Lung microvascular endothelial cell (primary cell): ENCODE measurements at places on chromosomes 3 and 15. TPM values are rescaled to one million over a fixed set of nuclear protein-coding genes. Genes with fewer than 3 reads are reported as not detected.

DNA sequence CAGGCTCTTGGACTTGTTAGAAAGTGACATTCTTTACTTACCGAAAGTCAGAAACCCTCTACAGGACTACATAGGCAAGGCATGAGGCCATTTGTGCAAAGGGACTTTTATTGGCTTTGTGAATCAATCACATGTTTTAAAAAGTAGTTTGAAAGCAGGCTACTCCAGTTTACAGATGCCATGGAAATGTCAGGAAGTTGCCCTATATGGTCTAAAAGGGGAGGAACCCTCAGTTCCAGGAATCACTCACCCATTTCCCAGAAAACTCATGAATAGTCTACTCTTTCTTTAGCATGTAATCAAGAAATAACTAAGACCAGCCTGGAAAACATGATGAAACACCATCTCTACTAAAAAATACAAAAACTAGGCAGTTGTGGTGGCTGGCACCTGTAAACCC is 51.0 kb upstream of the MKRN3 start:
- no peak for DNase-seq

DNA sequence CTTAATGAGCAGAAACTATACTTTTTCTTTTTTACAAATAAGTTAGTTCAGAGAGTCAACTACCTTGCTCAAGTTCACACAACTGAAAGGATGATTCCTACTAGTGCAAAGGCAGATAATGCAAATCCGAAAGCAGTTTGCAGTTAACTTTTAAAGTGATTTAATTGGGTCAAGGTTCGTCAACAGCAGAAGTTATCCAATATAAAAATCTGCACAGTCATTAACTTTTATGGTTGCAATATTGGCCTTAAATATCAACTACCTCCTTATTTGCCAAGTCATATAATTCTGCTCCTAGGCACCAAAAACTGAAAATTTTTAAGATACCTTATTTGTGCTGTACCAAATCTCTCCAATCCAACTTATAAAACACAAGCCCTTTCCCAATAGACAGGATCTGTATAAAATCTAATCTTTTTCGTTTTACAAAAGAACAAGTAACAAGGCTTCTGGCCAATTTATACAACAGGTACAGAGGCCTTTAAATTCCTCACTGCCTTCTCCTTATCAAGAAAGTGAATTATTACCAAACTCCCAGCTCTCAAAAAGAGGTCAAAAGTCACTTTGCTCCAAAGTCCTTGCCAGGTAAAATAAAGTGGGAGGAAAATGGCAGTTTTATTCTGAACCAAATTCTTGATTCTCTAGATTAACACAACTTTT is 416.6 kb upstream of the NECTIN3 start:
- DNase-seq: no peak

DNA sequence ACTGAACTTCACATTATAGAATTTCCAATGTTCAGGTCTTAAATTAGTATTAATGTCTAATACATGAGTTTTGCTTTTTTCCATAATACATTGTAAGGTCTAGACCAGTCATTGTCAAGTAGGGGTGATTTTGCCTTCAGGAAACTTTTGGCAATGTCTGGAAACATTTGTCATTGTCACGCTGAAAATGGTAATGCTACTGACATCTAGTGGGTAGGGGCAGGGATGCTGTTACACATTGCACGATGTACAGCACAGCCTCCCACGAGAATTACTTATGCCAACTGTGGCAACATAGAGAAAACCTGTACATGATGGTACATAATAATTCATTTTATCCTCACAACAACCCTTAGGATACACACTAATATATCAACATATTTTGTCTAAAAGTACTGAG is 384.1 kb downstream of the CADM2 start:
- DNase-seq: no peak

DNA sequence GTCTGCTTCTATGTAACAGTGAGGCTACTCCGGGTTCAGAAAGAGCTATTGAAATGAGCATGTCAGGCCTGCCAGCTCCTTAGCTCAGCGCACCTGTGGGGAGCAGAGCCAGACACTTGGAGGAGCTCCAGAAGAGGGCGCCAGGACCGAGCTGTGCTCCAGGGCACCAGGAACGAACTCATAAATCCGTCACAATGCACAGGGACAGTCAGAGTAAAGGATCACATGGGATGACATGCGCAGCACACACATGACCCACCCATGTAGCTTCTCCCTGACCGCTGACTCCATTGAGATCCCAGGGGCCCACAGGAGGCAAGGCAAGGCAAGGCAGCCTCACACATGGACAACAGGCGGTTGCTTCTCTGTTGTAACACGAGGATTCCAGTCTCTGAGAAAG is 26.0 kb upstream of the GNB5 start:
- no peak for DNase-seq

- DNase-seq: no peak
Observed at GRCh38 chr15:86677278-86677677, 597.6 kb downstream of the AGBL1 start.

DNA sequence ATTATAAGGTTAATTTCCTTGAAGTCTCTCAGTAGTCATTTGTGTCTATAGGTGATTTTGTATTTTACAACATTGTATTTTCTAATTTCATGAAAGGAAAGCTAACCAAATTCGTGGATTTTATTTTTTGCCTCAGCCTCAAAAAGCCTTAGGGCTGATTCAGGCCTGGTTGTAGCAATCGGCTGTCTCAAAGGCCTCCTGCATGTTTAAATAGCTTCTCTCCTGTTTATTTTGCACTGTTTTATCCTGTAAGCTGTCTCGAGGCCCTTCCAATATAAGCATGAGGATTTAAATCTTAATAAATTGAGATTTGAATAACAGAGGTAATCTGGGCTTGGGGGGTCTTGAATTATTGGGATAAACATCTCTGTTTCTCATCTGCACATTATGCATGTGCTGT is 51.7 kb upstream of the ICE2 start:
- DNase-seq: no peak

GRCh38 chr3:17175187-17175807 is 290.5 kb downstream of the PLCL2 start:
- peak; percentile 36 for DNase-seq

DNA sequence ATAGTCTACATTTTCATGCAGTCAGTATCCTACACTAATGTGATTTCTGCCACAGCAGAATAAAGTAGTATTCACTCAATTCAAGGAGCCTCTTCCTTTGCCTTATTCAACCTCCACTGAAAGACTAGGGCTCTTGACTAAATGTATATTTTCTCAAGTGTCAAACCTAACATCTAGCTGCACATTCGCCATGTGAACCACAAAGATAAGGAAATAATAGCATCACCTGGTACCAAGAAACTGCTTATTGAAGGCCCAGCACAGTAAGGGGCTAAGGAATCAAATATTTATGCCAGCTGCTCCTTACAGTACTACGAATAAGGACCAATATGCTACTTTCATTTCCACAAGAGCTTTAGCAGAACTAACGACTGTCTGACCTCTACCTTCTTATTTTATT is 1.3 kb downstream of the SRP14 start:
- DNase-seq: no peak

- no peak for DNase-seq
Observed at GRCh38 chr3:118760585-118761290, 273.9 kb downstream of the IGSF11 start.

LRRC3B gene
- not detected in 2 replicates for total RNA-seq

CKMT1B gene
- not detected in 2 replicates for total RNA-seq

CPLX3 gene
- total RNA-seq: not detected in 2 replicates

GOLGA6L22 gene
- total RNA-seq: not detected in 2 replicates
